MG63 (cell line): ENCODE measurements at places on chromosomes 1 and 21. TPM values are rescaled to one million over a fixed set of nuclear protein-coding genes. Genes with fewer than 3 reads are reported as not detected.
A peak's percentile ranks its signal among the peaks of the same experiment; 100 is the strongest.

DNA sequence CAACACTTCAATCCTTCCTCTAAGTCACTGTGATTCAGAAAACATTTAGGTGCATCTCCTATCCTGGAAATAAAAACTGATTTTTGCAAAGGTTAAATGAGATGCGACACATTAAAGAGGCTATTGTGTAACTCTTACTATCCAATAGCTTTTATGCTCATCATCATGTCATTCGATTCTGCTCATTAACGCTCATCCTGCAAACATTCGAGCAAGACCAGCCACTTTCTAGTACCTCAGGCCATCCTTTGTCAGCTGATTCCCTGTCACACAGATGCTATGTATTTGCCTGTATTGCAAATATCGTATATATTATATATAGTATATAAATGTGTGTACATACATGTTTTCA, 131.6 kb downstream of the TLR5 start:
- DNase-seq, result no peak

- DNase-seq, result peak; percentile 74
Measured at GRCh38 chr1:227808566-227808965, 6.9 kb upstream of the PRSS38 start.

GRCh38 chr21:45938453-45938755, 43.2 kb upstream of the COL6A1 start:
- DNase-seq, result no peak

DNA sequence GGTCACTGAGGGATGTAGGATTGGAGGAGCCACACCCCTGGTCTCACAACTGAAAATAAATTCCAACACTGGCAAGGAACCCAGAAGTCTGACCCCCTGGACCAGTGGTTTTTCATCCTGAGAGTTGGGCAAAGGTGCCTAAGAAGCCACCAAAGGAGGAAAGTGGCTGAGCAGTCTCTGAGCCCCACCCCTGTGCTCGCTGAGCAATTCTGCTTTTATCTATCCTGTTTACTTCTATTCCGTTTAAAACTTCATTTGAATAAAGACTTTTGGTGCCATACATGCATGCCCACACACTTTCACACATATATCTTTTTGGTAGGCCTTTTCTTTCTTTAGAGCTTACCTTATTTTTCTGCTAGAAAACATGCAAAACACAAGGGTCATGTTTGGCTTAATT, 13.9 kb upstream of the CD53 start:
- DNase-seq, result no peak

- no peak for DNase-seq
Measured at GRCh38 chr1:62309906-62310305, 9.3 kb downstream of the KANK4 start.

DNA sequence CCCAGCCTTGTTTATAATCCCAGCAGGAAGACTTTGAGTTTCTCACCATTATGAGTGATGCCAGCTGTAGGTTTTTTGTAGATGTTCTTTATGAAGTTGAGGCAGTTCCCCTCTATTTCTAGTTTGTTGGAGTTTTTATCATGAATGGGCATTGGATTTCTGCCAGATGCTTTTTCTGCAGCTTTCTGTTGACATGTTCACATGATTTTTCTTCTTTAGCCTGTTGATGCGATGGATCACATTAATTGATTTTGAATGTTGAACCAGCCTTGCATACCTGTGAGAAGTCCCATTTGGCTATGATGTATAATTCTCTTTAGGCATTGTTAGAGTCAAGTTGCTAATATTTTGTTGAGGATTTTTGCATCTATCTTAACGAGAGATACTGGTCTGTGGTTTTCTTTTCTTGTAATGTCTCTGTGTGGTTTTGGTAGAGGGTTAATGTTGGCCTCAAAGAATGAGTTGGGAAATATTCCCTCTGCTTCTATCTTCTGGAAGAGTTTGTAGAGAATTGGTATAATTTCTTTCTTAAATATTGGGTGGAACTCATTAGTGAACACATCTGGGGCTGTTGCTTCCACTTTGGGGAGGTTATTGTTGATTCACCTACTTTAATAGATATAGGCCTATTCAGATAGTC, 33.2 kb downstream of the ZBTB40 start:
- DNase-seq, result no peak

DNA sequence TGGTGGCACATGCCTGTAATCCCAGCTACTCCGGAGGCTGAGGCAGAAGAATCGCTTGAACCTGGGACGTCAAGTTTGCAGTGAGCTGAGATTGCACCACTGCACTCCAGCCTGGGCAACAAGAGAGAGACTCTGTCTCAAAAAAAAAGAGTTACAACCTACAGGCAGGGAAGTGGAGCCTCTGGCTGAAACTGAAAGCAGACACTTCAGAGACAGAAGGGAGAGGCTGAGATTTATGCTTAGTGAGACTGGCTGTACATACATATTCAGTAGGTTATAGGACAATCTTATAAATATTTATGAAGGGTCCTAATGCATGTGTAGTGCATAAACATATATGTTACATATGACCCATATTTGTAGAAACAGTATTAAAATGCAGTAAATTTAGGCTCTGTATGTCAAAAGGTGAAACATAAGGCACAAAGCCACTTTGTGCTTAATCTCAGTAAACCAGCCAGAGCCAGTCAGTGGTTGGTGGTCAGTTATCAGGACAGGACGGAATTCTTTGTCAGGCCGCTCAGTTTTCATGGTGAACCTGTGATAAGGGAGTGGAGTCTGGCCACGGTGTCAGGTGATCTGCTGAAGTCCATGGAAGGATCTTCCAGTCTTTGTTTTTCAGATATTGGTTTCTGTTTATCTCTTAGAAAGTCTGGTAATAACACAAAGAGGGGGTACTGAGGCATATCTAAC, 13.7 kb downstream of the RHEX start:
- DNase-seq, result no peak

GRCh38 chr21:26572702-26573381, at the start of gene CYYR1:
Gene CYYR1, minus strand, starts transcription at chr21:26573286. Its CDS starts 346 bp downstream, at chr21:26572940.
- peak; percentile 33 for DNase-seq

DNA sequence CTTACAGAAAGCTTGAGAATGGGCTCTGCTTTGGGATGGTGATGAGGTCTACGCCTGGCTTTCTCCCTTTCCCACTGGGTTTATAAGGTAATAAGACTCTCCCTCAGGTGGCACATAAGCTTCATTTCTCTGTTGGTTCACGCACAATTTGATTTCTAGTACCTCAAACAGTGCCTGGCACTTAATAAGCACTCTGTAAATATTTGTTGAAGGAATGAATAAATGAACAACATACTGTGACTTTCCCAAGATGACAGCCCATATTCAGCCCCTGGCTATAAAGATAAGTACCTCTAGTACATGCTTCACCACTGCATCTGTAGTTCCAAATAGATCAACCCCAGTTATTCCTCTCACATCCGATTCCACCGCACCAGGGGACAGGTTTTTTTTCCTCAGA, 17.8 kb downstream of the COPA start:
- no peak for DNase-seq

- DNase-seq, result peak; percentile 69
Measured at GRCh38 chr1:119002028-119002686, 14.0 kb upstream of the TBX15 start.

DNA sequence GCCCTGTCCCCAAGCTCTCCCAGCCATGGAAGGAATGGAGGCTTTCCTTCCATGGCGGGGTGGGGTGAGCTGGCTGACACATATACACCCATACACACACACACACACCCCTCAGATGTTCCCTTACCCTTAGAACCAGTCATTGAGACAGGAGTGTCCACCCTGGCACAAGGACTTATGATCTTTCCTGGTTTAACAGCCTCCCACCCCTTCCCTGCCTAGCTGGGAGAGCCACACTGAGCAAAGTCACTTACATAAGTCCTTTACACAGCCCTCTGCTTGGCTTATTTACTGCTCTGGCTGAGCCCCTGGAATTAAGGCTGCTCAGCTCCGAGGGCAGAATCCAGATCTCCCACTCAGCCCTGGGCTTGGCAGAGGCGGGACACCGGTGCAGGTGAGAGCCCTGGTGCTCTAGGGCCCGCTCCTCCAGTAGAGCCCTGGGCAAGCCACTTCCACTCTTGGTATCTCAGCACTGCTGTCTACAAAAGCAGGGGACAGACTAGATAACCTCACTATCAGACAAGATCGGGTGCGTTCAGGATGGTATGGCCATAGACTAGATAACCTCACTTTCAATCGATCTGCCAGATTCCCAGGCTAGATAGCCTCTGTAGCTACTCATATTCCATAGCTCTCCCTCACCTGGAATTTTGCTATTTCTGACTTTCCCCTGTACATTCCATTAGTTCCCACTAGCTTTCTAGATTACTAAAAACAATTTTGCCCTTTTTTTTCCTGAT, 16.7 kb downstream of the SLC6A9 start:
- no peak for DNase-seq

- no peak for DNase-seq
Measured at GRCh38 chr1:192577145-192578140, 1.9 kb downstream of the RGS1 start.

- DNase-seq, result no peak
Measured at GRCh38 chr1:77661696-77662095, 20.8 kb downstream of the ZZZ3 start.

DNA sequence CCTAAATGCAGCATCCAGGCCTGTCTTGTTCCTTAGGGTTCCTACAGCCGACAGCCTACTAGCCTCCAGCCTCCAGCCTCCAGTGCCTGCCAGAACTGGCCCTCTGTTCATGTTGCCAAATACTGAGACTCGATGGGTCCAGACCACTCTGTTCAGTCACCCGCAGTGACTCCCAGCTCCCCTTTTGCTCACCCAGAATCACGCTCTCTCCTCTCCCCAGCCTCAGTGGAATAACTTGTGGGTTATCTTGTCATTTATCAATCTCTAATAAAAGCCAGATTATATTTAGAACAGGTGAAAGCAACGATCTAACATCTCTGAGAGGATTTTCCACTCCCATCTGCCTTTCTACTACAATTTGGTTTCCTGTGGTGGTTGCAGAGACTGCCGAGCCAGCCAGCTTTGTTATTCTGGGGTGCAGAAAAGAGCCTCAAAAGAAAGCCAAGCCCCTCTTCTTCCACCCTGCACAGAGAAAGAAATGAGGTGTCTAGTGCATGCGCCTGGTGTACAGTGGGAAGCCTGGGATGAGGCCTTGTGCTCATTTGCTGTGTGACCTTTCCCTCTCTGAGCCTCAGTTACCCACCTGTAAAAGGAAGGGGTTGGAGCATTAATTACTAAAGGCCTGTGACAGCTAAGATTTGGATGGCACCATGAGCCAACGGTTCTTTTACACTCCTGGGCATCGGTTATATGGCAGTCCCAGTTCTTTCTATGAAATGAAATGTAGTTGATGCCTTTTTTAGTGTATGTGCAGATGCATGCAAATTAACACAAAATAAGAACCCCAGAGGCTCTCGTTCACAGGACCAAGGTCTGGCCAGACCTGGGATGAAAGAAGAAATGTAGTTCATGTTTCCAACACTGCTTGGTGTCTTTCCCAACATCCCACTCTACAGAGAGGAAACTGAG, 42.9 kb upstream of the ID3 start:
- no peak for DNase-seq

GRCh38 chr1:155277902-155278688, 832 bp downstream of the HCN3 start:
- DNase-seq, result peak; percentile 50

Gene CELA2B
- not detected in 2 replicates for total RNA-seq

Gene PLEKHG5
- total RNA-seq, result 0.02 and 1.2 TPM in 2 replicates

Gene PTCH2
- total RNA-seq, result not detected in 2 replicates

Gene MTARC1
- total RNA-seq, result 0.26 TPM in 1 of 2 replicates, not detected in the other

Gene DNAJC28
- total RNA-seq, result 0.72 and 1.1 TPM in 2 replicates
